ENCODE measurements at places on chromosomes 1 and 21. TPM values are rescaled to one million over a fixed set of nuclear protein-coding genes. Genes with fewer than 3 reads are reported as not detected.

DNA sequence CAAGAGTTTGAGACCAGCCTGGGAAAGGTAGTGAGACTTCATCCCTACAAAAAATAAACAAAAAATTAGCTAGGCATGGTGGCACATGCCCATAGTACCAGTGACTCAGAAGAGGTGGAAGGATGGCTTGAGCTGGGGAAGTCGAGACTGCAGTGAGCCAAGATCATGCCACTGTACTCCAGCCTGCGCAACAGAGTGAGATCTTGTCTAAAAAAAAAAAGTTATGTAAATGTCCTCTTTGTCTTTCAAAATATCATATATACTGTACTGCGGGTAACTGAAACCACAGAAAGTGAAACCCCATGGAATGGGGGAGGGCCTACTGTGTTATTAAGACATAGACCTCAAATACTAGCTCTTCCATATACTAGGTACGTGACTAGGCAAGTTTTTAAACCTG is 20.8 kb downstream of the ACADM start:
- no peak for DNase-seq

DNA sequence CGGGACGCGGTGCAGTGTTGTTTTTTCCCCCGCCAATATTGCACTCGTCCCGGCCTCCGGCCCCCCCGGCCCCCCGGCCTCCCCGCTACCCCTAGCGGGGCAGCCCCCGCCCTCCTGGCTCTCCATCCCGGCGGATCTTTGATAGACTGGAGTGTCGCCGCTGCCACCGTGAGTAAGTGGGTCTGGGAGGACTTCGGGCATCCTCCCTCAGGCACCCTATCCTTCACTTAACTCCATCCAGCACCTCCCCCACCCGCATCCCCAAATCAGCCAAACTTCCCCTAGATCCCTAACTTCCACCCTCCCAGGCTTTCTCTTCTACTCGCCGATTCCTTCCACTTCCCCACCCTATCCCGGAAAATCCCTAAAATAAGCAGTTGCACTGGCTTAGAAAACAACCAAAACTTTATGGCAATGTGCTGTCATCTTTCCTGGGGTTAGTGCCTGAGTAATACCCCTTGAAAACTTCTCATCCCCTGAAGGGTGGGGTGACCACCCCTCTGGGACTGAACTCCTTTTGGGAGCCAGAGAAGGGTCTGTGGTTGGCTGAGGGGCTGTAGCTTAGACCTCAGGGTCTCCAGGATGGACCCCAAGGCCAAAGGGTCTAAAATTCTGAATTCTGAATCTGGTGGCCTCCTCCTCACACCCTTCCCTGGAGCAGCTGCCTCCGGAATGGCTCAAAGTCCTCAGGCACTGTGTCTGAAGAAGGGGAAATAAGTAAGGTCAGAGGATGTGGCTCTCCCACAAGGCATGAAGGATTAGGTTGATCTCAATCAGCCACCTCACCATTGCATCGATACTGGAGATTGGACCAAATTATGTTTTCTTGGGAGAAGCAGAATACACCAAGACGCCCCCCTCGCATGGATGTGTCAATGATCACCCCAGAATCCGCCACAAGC is 12.2 kb downstream of the THBS3 start:
- peak; percentile 93 for DNase-seq

DNA sequence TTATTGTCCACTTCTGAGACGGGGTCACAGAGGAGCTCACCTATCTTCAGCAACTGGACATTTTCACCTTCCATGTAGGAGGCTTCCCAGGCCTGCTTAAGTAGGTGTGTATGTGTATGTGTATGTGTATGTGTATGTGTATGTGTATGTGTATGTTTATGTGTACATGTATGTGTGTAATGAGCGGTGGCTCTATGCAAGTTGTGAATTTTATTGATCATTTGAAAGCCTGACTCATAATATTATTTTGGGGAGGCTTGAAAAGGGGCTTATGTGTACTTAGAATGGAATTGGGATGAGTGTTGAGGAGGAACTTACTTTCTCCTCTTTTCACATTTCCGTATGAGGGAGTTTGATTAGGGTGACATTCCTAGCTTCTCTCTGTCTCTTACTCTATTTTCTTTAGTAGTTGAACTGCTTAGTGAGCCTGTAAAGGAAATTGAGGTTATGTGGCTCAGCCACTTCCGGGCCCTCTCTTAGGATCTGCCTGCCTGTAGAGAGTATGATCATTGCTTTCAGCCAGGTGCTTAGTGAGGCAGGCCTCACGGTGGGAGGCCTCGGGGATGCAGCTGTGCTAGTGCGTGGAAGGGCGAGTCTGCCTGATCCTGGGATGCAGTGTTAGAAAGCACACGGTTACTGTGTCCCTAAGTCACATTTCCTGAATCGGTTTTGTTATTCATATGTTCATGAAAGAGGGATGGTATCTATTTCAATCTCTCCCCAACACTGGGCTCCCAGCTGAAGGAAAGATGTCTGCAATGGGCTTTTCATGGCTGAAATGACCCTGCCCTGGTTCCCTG is 61.0 kb downstream of the IER5 start:
- DNase-seq, result no peak

The ATP6V1G3 gene
- total RNA-seq, result 0.36 TPM

The RPL22 gene
- total RNA-seq, result 93.0 TPM

DNA sequence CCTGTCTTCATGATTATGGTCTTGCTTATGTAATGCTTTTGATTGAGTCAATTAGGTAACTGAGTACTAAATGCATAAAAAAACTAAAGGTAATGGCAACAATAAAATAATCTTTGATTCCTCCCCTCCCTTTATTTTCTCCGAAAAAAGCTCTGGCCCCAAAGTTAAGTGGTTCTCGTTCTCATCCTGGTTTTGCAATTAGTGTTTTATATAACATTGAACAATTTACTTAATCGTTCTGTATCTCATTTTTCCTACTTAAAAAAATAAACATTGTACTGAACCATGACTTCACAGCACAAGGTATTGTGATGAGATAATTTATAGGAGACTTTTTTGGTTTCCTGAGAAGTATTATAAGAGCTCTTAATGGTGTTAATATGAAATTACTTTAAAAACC is 11.3 kb downstream of the SLC22A15 start:
- no peak for DNase-seq

The PGLYRP3 gene
- not detected for total RNA-seq

The SELENBP1 gene
- total RNA-seq, result 28.3 TPM

The DDR2 gene
- 384 TPM for total RNA-seq

- DNase-seq, result peak; percentile 35
Measured at GRCh38 chr1:219876798-219877209, 51.6 kb downstream of the SLC30A10 start.

All from osteoblast (primary cell).